ENCODE measurements at places on chromosomes 13 and 19.
A peak's percentile ranks its signal among the peaks of the same experiment; 100 is the strongest.

DNA sequence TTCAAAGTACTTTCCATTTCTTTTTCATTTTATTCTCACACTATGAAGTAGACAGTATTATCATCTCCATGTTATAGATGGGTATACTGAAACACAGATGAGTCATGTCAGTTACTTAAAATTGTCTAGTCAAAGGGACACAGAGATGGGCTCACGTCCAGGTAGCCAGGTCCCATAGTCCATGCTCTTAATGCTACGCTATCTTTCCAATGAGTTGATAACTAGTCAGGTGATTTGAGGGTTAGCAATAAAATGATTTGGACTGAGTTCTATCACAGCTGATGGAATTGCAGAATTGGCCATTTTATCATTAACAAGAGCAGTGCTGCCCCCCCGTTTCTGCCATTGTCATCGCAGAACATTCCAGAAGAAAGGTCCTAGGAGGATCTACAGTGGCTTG lies 318.9 kb downstream of the DLEU7 start:
- no peak for DNase-seq

DNA sequence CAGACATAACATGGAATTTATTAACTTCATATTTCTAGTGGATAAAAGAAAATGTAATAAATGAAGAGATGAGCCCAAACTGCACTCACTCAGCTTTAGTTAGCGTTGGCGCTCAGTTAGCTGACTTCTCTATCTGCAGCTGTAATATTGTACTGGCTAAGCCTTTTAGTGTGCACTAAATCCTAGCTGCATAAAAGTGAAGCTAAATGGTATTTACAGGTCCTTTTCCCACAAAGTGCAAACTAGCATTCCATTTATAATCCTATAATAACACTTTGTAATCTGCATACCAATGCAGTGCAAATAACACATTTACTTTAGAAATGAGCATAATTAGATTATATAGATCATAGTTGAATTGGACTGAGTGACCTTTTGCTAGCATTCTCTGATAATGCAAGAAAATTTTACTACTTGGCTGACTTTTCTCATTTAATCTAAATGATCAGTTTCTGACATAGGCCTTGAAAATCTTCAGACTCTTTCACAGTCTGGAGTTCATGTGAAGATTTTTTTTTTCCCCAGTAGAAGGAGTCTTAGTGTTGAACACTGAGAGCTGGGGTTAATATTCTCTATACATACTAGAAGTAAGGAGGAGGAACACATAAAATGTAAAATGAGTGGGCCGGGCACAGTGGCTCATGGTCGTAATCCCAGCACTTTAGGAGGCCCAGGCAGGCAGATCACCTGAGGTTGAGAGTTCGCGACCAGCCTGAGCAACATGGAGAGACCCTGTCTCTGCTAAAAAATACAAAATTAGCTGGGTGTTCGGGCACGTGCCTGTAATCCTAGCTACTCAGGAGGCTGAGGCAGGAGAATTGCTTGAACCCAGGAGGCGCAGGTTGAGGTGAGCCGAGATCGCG lies 1426.4 kb downstream of the PCDH9 start:
- no peak for DNase-seq

- no peak for DNase-seq
These were observed 314.9 kb downstream of the COG6 start for GRCh38 chr13:39970177-39970846.

DNA sequence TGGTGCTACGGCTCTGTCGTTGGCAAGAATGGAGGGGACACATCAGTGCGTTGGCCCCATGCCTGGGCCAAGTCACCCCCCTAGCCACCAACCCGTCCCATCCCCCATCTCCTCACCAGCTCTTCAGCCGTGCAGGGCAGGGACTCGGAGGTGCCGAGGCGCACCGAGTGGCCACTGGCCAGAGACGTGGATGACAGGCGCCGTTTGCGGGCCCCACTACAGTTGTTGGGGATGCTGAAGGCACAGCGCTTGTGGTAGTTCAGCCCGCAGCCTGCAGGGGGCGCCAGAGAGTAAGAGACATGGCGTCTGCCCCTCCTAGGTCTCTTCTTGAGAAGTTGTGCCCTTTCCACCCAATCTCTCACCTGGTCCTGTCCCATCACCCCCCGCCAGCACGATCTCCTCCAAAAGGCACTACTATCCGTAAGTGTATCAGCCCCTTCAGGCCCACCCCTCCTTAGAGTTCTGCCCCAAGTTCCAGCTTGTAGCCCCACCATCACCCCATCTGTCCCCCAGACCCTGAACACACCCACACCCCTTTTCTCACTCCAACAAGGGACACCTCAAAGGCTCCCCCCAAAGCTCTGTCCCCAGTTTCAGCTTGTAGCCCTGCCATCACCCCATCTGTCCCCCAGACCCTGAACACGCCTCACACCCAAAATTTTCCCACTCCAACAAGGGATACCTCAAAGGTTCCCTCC lies 12.4 kb downstream of the PRKD2 start:
- no peak for DNase-seq

DNA sequence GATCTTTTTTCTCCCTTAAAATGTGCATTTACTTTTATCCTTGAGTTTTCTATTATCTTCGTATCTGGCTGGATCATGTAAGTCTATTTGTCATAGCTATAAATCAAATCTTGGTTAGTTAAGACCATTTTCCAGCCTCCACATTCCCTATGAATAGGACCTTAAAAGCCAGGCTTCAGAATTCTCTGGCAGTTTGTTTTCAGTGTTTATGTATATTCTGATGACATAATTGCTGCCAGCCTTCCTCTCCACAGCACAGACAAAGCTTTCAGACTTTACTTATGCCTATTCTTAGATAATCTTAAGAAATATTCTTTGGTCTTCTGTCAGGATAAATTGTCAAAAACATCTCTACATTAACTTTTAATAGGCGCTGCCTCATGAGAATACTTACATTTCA lies 870.8 kb upstream of the SPRY2 start:
- DNase-seq, result no peak

GRCh38 chr19:49676136-49676783 lies 811 bp upstream of the PRMT1 start:
- DNase-seq, result peak; percentile 86

DNA sequence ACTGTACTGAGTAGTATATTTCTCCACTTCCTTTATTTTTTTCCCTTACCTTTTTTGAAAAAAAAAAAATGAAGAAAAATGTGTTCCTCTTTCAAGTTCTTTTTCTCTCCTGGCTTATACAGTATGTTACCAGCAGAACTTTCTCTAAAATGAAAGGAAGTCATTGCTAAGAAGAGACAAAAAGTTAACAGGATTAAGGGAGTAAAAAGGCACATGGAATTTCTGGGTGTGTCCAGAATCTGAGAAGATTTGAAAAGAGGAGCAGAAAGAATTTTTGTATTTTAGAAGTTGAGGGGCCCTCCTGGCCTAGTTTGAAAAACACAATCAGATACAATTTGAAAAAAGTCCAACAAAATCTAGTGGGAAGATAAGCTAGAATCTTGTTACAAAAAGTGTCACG lies 21.0 kb upstream of the TRIM13 start:
- DNase-seq, result no peak

DNA sequence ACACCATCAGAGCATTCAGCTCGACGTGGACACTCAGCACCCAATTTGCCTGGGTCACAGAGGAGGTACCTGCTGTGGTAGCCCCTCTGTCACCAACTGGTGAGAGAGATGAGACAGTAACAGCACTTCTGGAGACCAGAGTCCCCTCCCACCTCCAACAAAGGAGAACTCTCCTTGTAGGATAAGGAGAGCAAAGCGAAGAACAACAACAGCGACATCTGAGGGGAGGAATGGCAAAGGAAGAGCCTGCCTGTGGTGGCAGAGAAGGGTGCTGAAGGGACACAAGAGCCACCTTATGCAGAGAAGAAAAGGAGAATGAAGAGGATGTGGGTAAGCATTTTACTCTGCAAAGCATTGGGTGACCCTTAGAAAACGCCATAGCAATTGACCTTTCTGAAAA lies 167.8 kb downstream of the ABCC4 start:
- no peak for DNase-seq

DNA sequence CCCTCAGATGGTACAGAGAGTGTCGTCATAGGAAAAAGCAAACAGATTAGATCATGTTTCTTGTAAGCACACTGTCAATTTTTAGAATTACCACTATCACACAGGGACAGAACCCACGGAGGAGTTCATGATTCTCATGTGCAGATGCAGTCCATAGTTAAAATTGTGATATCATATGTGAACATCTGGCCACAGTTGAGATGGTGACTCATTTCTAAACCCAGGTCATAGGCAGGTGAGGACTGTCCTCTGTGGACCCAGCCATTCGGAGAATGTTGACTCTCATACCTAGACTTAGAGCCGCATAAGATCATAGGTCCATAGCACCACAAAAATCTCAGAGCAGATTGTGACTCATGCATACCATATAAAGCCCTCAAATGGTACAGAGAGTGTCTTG lies 17.8 kb upstream of the ZNF730 start:
- DNase-seq, result no peak

- DNase-seq, result no peak
These were observed 114.8 kb downstream of the SUCLA2 start for GRCh38 chr13:47886314-47886713.
